CD4-positive, alpha-beta T cell treated with Interleukin-21 for 1 hour (primary cell): ENCODE measurements at places on chromosomes 2 and 18.

DNA sequence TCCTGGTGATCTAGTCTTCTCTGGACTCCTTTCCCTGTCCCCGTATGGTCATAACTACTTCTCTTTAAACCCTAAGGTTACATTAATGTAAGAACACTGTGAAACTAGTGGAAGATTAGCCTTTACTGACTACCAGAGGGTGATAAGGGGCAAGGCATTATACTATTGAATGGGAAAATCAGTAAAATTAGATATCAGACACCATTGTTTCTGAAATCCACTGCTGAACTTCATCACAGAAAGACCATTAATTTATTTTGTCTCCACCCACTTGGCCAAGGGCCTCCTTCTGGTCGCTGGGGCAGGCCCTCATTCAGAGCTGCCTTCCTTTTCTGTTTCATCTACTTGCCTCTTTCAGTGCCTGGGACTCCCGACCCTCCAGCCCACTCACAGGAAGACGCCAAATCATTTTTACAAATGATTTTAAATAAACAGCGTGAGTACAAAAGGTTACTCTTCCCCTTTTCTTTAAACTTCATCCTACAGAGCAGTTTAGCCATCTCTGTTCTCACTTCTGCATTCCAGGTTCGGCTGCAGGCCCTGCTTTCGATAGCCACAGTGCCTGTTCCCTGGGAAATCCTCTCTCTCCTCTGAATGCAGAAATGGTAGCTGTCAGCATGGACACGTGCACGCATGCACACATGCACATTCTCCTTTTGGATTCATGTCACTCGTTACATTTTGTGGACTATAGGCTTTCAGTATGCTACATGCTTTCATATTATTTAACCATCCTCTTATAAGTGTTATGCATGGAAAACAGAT, 70.3 kb upstream of the DOCK10 start:
- DNase-seq: no peak

DNA sequence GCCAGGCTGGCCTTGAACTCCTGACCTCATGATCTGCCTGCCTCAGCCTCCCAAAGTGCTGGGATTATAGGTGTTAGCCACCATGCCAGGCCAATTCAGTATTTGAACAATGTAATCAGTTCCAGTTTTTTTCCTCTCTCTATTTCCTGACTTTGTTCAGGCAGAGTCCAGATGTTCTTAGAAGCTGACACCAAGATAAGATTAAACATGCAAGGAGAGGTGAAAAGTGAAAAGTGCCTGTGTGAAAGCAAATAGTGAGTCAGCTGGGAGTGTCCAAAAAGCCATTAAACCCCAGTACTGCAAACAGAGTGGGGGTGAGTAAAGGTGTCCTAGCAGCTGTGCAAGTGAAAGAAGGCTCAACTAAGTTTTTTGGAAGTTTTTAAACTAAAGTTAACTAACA, 231.5 kb downstream of the PTH2R start:
- no peak for DNase-seq

DNA sequence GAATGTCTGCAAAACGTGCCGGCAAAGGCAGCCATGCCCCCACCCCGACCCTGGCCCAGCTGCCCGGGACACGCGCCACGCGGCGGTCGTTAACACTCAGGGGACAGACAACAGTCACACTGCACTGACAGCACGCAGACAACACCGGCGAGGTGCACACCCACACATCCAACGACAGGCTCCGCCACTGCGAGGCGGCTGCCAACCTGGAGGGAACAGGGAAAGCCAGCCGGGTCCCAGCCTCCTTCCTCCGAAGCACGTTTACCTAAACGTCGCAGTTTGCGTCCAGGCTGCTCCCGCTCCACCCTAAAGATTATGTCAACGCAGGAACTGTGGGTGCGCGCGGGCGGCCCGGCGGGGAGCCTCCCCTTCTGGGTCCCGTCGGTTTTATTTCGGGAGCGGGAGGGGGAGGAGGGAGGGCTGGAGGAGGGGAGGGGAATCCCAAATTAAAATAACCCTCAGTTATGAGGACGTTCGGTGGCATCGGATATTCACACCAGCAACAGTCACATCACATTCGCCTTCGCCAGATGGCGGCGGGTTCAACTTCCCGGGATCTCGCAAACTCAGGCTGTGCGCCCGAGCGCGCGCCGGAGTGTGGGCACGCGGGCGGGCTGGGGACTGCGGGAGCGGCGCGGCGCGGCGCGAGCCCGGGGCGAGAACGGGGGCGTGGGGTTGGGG, 644 bp downstream of the PTGR3 start:
- DNase-seq: peak; percentile 46

- DNase-seq: no peak
These were observed 439.7 kb downstream of the RND3 start for GRCh38 chr2:150047620-150048222.

GRCh38 chr2:26578581-26578980, 62.6 kb downstream of the CIB4 start:
- DNase-seq: no peak

- no peak for DNase-seq
These were observed 580.9 kb upstream of the HNMT start for GRCh38 chr2:137383391-137383790.
